ENCODE measurements at places on chromosomes 13 and 19.

DNA sequence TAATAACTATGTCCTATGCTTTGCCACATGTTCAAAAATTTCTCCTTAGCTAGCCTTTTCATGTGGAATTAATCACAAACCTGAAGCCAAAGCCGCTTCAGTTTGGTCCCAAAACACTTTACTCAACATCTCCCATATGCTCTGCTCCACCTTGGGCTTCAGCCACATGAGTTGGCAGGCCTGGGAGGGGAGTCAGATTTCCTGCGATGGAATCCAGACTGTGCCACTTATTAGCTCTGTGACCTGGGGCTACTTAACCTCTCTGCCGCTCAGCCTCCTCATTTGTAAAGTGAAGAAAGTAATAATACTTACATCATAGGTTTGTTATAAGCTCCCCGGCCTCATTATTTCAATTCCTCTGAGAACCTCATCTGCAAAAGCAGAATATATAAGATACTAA lies 272.0 kb downstream of the LMO7 start:
- DNase-seq: no peak

DNA sequence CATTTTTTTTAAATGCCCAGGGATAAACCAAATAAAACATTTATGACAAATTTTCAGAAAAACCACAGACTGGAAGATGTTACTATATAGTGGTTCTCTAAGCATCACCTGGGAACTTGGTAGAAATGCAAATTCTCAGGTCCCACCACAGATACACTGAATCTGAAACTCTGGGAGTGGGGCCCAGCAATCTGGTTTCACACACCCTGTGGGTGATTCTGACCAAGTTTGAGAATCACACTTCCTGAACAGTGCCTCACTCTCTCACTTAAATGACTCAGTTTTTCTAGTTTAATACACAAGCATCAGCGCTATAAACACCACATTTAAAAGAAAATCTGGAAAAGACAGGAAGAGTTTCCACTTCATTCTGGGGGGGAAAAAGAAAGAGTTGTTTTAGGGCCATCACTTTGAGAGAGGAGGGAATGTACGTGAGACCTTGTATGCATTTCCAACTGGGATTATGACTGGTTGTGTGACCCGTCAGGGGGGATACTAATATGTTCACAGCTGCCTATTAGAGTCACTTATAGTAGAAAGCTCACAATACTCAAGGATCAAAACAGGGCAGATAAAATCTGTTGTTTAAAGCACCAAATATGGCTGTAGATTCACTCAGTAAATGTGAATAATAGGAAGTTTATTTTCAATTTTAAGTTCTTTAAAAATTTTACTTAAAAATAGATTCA lies 567.7 kb downstream of the GPC6 start:
- no peak for DNase-seq

- DNase-seq: no peak
These were observed 689.3 kb upstream of the ATXN8OS start for GRCh38 chr13:69418319-69418718.

- DNase-seq: no peak
These were observed 32.4 kb downstream of the GJA3 start for GRCh38 chr13:20128459-20128931.

GRCh38 chr13:50893211-50893852 lies 16.3 kb upstream of the RNASEH2B start:
- DNase-seq: no peak

DNA sequence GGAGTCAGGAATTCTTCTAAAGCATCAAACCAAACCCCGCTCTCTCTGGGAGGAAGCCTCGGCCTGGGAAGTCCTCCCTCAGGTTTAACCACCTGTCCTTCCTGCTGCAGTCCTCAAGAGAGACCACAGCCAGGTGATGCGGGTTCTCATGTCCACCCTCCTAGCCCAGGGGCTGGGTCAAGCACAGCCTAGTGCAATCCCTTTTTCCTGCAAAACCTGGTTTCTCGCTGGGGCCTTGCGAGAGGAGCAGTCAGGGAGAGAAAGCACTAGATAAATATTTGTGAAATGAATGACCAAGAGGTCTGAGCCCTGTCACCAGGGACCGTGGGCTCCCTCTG lies 2.4 kb downstream of the SLC8A2 start:
- DNase-seq: no peak

- DNase-seq: no peak
These were observed 836 bp upstream of the BST2 start for GRCh38 chr19:17406046-17406886.

- DNase-seq: no peak
These were observed 25.6 kb downstream of the EPS15L1 start for GRCh38 chr19:16446108-16446723.

GRCh38 chr13:74907788-74908187 lies 574.2 kb downstream of the TBC1D4 start:
- no peak for DNase-seq

GRCh38 chr13:110444226-110444653 lies 117.3 kb downstream of the RAB20 start:
- no peak for DNase-seq

DNA sequence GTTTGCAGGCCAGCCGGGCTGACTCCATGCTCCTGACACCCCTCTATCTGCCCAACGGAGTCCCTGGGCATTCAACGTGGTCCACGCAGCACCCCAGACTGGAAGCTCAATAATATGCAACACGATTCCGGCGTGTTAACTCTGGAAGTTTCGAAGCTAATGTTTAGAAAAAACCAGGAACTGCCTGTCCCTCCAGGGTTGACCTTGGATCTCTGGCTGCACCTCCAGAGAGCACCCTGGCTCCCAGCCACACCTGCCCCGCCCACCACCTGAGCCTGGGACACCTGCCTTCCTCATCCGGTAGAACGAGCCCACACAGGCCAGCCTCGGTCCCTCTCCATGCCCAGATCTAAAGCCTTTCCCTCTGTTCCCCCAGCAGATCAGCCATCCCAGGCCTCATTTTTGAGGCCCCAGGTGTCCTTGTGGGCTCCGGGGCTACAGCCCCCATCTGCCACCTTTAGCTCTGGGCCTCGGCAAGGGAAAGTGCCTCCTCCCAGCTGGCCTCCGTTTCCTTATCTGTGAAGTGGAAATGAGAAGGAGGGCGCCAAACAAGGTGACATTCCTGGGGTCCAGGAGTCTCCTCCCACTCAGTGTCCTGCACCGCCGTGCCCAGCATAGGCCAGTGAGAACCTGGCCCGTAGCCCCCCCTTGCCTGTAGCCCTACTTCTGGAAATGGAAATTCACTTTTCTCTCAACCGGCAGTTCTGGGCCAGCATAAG lies 38.7 kb downstream of the KLF2 start:
- no peak for DNase-seq

- no peak for DNase-seq
These were observed 549.2 kb upstream of the KLF12 start for GRCh38 chr13:74683411-74683810.

DNA sequence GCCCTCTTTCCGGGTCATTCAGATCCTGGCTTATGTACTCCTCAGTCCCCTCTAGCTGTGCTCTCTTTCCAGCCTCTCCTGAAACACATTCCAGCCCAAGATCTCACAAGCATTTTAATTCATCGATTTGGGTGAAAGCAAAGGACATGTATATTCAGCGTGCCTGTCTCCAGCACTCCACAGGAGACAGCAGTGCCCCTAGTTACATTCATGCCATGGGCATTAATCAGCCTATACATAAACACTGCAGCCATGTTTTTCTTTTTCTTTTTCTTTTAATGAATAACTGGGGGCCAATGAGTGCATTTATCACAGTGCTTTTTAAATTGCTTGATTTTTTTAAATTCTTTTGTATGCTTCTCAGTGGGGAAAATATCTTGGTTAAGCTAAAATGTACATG lies 199.1 kb downstream of the DCT start:
- DNase-seq: no peak

DNA sequence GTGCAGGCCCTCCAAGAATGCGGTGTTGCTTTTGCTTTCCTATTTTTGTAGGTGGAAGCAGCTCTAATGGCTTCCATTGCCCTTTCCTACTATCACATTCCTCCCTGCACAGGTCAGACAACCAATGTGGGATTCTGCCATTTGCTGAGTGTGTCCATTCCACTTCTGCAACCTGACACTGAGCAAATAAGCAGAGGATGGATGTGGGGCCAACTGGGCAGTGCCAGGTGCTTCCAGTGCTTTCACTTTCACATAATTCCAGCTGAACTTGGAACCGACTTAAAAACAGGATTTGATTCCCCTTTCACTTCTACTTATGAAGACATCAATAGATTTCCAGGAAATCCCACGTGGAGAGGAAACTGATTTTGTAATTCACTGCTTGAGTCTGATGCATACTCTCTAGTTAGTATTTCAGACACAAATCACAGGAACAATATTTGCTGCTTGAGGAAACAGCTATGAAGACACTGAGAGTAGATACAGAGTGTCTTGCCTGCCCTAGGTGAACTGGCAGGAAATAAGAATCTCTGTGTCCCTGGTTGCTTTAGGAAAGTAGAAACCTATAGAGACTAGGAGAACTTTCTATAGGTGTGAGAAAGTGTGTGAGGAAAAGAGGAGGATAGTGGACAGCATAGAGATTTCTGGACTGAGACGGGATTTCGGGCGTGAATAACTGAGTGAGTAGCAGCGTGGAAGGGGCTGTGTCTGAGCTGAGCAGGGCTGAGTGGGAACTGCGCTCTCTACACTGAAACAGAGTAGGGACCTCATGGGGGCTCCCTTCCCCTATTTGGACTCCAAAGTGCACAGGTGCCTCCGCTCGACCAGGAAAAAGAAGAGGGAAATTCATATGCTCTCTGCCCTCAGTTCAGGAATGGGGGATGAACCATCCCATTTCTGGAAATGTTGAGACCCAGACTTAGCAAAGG lies 22.5 kb downstream of the LGALS16 start:
- no peak for DNase-seq

DNA sequence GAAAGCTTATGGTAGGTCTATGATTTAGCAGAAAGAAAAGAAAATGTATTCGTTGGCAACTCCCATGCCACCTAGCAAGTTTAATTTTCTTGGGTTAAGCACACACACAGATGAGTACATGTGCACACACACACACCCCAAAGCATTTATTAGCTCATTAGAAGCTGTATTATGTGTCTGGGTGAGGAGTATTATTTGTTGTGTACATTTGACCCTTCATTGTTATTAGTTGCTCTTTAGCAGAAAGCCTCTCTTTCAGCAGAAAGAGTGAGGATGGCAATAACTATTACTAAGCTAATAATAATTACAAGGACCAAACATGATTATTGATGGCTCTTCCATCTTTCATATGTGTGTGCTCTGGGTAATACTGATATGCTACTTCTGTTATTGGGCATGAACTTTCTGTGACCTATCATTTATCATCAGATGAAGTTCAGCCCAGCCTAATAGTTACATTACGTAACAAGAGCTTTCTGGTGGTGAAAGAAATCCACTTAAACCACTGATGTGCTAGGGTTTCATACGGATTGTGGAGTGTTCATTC lies 177.4 kb upstream of the OBI1 start:
- DNase-seq: no peak

DNA sequence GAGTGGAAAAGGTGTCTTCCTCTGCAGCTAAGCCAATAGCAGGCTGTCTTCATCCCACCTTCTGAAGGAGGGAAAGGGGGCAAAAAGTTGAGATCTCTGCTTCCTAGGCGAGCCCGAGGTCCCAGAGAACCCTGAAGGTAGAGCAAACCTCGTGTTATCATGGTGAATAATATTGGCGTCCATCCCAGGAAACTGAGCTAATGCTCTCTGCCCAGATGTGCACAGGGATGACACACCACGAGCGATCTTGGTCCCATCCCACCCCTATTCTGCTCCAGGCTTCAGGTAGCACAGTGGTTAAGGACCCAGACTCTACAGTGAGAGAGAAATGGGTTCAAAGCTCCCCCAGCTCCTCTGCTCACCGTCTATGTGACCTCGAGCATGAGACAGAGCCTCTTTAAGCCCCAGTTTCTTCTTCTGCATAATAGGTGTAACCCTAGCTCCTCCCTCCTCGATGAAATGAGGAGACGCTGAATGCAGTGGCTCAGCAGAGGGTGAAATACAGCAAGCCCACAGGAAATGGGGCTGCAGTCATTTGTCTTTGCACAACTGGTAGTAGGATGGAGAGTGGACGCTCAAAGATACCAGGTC lies 9.9 kb upstream of the CEACAM20 start:
- DNase-seq: no peak

DNA sequence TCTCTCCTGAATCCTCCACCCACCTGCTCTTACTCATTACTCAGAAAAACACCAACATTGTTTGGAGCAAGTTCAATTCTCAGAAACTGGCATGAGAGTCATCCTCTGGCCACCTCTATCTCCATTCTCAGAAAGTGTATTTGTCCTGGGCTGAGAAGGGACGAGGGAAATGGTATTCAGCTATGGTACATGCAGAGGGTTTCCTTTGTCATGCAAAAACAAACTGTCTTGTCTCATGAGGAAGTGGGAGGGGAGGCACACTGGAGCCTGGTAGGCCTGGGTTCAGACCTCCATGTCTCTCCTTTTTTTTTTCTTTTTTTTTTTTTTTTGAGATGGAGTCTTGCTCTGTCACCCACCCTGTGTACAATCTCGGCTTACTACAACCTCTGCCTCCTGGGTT lies 31.9 kb upstream of the LILRA2 start:
- no peak for DNase-seq

DNA sequence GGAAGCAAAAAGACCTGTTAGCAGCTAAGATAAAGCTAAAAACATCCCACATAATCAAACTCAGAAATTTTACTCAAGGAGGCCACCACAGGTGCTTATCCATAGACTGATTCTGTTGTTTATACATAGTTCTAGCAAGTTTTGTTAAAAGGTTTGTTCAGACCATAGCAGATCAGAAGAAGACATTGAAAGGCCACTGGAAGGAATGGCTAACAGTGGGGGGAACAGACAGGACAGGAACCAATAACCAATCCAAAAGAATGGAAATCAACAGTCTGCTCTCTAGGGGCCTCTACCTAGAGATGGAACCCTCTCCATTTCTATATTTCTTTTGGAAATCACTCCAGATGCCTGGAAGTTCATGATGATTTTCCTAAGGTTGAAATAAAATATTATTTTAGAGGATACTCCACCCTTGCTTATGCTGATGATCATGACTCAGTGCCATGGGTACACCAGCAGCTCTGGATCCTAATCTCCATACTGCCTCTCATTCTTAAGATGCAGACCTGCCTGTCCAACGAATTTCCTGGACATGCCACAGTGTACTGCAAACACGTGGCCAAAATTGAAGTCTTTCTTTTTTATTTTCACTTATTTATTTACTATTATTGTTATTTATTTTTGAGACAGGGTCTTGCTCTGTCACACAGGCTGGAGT lies 260.0 kb downstream of the MYO16 start:
- DNase-seq: no peak

- DNase-seq: no peak
These were observed 35.4 kb upstream of the MCF2L start for GRCh38 chr13:112933649-112934048.

- DNase-seq: no peak
These were observed 473.6 kb upstream of the SPRY2 start for GRCh38 chr13:80814541-80814940.

Data from activated CD4-positive, alpha-beta T cell treated with anti-CD3 and anti-CD28 coated beads, Interleukin-2, amount 50 U/mL, for 1 hour (primary cell).